Inflammatory macrophage treated with lipopolysaccharide for 4 hours (primary cell): ENCODE measurements at places on chromosomes 13 and 19.

DNA sequence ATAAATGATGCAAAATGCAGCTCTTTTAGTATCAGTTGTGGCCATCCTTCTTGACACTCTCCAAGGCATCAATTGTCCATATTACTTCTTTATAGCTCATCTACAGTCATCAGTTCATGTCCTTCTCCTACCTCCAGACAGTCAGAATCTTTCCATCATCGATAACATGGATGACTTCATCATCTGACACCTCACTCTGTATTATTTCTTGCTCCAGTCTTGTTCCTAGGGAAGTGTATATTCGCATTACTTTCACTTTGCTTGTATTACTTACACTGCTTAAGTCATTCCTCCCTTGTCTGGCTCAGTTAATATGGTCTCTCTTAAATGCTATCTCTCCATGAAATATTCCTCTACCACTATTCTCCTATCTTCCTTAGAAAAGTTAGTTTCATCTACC is 999.1 kb upstream of the SLC10A2 start:
- DNase-seq = no peak

DNA sequence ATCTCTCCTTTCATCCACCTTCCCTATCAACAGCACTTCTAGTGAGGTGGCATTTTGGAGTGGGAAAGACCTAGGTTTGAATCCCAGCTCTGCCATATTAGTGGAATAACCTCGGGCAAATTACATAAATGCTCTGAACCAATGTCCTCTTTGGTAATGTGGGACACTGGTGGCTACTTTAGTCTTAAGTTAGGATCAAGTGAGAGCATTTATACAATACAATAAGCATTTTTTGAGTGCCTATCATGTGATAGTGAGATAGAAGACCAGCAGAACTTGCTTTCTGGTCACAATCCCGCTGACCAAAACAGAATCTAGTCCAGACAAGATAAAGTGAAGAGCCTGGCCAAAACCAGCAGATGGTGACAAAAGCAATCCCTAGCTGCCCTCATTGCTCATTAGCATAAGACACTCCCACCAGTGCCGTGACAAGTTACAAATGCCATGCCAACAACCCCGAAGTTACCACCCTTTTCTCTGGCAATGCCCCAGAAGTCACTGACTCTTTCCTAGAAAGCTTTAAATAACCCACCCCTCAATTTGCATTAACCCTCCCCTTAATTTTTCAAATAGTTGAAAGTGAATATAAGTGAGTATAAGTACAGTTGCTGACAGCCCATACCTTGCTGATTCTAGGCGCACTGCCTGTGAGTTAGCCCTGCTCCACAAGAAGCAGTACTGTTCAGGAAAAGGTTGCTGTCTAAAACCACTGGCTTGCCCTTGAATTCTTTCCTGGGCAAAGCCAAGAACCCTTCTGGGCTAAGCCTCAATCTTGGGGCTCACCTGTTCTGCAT is 28.9 kb upstream of the KPNA3 start:
- DNase-seq = peak; percentile 8

DNA sequence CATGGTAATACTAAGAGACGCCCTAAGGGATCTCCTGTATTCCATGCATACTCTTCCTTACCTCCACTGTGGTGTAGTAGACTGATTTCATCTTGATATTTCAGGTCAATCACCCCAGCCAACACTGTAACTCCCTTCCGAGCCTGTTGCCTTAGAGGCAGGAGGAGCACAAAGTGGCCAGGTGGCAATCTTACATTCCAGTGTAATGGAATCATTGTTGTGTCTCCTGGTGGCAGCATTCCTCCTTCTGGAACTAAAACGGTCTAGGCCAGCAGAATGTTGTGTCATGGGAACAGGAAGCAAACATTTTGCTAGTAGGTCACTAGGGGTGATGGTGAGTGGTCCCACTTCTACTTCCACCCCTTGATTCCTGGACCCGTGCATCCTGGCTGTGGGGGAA is 405.7 kb upstream of the SLC10A2 start:
- DNase-seq = no peak

- no peak for DNase-seq
Observed at GRCh38 chr13:98456413-98456845, 120.5 kb downstream of the STK24 start.

GRCh38 chr13:78610381-78610883 is 7.1 kb upstream of the POU4F1 start:
- no peak for DNase-seq

- DNase-seq = no peak
Observed at GRCh38 chr19:31617010-31617585, 267.9 kb upstream of the TSHZ3 start.
